ENCODE measurements at places on chromosomes 3 and 15.

- DNase-seq, result no peak
Observed at GRCh38 chr3:58899953-58900298, 149.9 kb downstream of the CFAP20DC start.

GRCh38 chr3:128845778-128846485 lies 33.5 kb upstream of the ACAD9 start:
- peak; percentile 32 for DNase-seq

- no peak for DNase-seq
Observed at GRCh38 chr3:160001850-160002623, 13.4 kb downstream of the IL12A start.

GRCh38 chr3:167691366-167691765 lies 37.6 kb upstream of the WDR49 start:
- no peak for DNase-seq

DNA sequence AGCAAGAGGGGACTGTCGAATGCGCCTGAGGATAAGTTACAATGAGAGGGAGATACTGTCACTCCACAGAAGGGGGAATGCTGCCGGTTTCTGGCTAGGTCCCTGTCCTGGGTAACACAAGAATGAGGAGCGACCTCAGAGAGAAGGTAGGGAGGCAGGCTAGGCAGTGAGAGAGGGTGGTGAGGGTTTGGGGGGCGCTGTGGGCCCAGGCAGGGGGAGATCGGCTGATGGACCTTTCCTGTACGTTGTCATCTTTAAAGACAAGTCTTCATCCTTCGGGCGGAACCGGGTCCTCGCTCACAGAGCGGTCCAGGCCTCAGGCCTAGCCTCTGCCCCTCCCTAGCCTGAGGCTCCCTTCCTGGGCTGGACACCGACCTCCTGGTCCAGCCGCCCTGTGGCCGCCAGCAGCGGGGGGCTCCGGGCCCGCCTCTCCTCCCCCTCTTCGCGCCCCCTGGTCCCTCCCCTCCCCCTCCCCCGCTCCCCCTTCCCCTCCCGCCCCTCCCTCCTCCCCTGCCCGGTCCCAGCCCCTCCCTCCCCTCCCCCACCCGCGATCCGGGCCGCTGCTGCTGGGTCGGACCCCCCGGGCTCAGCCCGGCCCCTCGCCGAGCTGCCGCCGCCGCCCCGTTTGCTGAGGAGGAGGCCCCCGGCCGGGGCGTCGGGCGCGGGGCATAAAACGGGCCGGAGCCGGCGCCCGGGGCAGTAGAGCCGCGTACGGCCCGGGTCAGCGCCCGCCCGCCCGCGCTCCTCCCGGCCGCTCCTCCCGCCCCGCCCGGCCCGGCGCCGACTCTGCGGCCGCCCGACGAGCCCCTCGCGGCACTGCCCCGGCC lies at the start of gene CHRD:
Gene CHRD (plus strand): TSS at position 697 of the 827 bp plus-strand sequence. CDS start 265 bp downstream, outside the sequence.
- no peak for DNase-seq

- no peak for DNase-seq
Observed at GRCh38 chr15:80194914-80195313, 42.1 kb downstream of the FAH start.

- peak; percentile 44 for DNase-seq
Observed at GRCh38 chr15:92681141-92681631, 25.6 kb upstream of the FAM174B start.

DNA sequence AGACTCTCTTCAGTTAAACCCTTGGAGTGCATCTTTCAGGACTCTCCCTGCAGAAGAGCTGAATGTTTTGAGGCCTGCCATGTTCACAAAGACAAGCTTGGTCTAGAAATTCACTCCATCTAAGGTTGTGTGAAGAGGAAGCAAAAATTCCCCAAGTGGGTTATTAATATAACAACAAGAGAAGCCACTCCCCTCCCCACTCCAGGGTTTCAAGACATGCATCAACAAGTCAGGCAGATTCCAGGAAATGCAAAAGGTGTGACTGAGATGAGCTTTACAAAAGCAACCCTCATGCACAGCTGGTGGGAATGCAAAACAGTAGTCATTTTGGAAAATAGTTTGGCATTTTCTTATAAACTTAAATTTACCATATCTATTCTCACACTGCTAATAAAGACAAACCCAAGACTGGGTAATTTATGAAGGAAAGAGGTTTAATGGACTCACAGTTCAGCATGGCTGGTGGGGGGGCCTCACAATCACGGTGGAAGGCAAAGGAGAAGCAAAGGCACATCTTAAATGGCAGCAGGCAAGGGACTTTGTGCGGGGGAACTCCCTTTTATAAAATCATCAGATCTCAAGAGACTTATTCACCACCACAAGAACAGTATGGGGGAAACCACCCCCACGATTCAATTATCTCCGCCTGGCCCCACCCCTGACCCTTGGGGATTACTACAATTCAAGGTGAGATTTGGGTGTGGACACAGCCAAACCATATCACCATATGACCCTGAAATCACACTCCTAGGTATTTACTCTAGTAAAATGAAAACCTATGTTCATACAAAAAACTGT lies 31.3 kb downstream of the TARS3 start:
- DNase-seq, result no peak

GRCh38 chr3:140442621-140443020 lies 235.2 kb upstream of the TRIM42 start:
- DNase-seq, result no peak

DNA sequence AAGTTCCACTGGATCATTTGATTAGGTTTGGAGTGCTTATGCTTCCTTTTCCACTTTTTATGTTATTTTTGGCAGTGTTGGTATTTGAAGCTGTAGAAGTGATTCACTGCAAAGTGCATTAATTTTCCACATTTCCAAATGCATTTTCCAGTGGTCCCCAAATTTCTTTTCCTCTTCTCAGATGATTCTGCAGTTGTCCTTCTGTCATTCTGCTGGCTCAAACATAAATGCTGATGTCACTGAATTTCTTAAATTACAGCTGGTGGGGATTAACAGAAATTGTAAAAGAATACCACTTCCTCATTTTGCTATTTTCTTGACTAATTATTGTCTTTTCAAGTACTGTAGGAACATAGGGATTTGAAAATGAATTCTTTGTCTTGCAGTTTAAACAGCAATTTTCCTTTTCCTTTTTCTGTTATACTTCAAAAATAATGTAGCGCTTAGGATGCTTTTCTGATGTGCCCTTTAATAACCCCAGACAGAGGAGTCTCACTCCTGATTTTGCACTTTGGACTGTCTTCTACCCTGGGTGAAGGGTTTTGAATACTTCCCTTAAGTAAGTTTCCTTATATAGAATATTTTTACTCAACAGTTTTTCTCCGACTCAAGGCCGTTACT lies 25.0 kb downstream of the MITF start:
- no peak for DNase-seq

- DNase-seq, result no peak
Observed at GRCh38 chr3:19436746-19437145, 288.4 kb downstream of the KCNH8 start.

GRCh38 chr15:69472046-69472445 lies 19.4 kb downstream of the RPLP1 start:
- DNase-seq, result no peak

- DNase-seq, result no peak
Observed at GRCh38 chr3:175233957-175234940, 375.1 kb downstream of the NAALADL2 start.

DNA sequence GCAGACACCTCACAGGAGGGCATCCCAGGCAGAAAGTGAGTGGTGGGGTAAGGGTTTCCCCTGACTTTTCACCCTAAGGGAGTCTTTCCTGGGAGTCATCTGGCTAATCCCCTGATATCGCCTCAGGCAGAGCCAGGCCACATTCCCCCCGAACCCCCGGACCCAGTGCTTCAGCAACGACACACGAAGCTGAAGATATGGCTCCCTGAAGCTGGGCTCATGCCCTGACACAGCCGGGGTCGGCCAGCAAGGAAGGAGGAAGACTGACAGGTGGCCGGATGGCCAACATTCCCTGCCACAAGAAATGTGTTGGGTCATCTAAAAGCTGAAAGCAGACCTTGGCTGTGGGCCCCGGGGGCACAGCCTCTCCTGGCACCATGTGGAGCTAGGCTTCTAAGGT lies 14.4 kb downstream of the CHST13 start:
- no peak for DNase-seq

- DNase-seq, result no peak
Observed at GRCh38 chr15:83767741-83768140, 113.8 kb downstream of the ADAMTSL3 start.

- no peak for DNase-seq
Observed at GRCh38 chr15:72285402-72285801, 13.0 kb upstream of the PARP6 start.

- no peak for DNase-seq
Observed at GRCh38 chr3:183266454-183266853, 13.4 kb downstream of the B3GNT5 start.

- no peak for DNase-seq
Observed at GRCh38 chr3:182668974-182669373, 124.3 kb upstream of the ATP11B start.

GRCh38 chr3:32147509-32147908 lies 41.1 kb downstream of the GPD1L start:
- no peak for DNase-seq

DNA sequence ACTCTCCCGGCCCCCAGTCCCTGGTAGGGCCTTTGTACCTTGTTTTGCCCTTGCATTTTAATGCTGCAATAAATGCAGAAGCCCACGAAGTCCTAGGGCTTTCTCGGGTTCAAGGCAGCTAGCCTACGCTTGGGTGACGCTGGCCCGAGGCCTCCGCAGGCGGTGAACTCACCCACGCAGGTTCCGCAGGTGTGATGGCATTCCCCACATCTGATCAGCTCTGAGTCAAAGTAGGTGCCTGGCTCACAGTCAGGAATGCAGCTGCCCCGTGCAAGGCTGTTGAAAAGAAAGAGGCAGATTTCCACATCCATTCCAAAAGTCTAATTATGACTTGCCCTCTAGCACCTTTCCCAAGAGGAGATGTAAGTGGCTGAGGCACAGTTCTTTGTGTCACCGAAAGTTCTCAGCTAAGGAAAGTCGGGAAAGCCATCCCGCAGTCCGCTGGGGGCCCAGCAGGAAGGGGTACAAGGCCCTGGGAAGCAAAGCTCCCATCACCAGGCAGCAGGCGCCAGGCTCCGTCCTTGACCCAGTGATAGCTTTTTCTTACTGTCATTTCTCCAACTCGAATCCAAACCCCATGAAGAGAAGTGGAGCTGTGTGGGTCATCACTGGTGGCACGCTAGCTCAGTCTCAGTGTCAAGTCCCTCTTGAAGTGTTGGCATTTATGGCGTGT lies 23.2 kb upstream of the SNRPA1 start:
- DNase-seq, result no peak

DNA sequence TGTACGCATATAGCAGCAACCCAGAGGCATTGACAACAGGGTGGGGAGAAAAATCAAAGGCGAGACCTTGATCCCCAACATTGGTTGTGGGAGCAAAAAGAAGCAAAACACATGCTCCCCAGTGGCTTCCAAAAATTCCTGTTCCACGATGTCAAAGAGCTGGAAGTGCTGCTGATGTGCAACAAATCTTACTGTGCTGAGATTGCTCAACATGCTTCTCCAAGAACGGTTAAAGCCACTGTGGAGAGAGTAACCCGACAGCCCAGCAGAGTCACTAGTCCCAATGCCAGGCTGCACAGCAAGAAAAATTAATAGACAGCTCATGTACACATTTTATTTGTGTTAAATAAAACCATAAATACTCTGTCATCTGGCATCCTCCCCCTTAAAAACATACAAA lies 179.9 kb upstream of the PFN2 start:
- no peak for DNase-seq

GRCh38 chr3:112365636-112366035 lies 32.7 kb downstream of the CD200 start:
- DNase-seq, result no peak

GRCh38 chr15:83850501-83851245 lies 196.8 kb downstream of the ADAMTSL3 start:
- no peak for DNase-seq

DNA sequence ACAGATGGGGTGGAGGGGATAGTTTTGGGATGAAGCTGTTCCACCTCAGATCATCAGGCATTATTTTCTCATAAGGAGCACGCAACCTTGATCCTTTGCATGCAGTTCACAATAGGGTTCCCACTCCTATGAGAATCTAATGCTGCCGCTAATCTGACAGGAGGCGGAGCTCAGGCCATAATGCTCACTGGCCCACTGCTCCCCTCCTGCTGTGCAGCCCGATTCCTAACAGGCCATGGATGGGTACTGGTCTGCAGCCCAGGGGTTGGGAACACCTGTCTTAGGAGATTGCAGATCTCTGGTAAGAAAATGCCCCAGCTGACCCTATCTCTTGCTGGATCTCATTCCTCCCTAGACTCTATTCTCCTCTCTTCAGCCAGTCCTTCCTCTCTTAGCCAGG lies 6.8 kb downstream of the CSTA start:
- DNase-seq, result no peak

DNA sequence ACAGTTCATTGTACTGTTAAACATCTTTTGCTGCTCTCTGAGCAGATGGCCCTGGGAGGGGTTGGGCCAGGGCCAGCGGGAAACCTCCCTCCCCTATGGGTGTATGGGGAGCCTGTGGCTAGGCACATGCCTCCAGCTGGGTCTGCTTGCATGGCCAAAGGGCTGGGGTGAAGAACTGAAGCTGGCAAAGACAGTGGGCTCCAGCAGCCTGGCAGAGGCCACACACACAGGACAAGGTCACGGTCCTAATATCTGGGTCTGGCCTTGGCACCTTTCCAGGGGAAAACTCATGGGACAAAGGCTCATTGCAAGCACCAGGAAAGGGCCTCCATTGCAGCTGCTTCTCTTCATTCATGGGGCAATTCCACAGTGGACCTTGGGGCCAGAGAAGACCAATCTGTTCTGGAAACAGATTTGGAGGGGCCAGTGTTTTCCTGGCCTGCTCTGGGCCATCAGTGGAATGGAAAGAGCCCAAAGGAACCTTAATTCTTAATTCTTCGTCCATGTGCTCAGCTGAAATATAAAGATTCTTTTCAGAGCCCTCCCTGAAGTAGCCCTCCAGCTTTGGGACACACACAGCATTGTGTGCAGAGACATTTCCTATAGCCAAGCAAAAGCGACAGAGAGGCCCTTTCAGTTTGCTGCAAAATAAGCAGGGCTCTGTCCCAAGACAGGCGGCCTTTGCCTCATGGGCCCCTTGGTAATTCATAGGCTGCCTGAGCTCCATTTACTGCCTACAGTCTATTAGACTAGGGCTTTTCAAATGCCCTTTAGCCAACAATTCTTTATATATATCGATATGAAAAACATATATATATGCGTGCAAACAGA lies 11.3 kb upstream of the LIMD1 start:
- no peak for DNase-seq

DNA sequence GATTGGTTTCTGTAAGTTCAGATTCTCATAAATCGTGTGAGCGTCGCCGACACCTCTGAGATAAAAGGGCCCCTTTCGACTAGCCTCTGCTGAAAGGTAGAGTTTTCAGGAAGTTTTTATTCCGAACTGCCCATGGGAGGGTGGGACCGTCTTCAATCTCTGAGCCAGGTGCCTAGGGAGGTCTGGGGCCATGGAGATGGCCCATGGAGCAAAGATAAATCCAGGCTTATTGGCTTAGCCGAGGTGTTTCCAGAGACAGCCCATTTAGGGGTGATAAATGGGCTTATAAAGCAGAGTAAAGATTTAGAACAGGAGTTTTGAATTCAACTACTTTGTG lies 442 bp downstream of the QTRT2 start:
- DNase-seq, result no peak

DNA sequence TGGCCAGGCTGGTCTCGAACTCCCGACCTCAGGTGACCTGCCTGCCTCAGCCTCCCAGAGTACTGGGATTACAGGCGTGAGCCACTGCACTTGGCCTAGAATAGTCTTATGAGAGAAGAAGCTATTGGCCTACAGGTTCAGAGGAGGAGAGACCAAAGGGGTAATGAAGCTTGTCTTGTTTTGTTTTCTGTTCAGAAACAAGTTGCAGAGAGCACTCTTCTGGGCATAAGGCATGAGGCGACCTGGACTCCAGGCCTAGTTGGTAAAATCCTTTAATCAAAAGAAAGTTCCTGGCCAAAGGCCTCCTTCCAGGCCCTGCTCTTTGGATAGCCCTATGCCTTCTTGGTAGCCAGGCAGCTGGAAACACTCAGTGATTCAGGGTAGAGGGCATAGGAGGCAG lies 87.3 kb upstream of the SKOR1 start:
- no peak for DNase-seq
